Astrocyte of the hippocampus (primary cell): ENCODE measurements at places on chromosomes 4 and X.
A peak's percentile ranks its signal among the peaks of the same experiment; 100 is the strongest.

DNA sequence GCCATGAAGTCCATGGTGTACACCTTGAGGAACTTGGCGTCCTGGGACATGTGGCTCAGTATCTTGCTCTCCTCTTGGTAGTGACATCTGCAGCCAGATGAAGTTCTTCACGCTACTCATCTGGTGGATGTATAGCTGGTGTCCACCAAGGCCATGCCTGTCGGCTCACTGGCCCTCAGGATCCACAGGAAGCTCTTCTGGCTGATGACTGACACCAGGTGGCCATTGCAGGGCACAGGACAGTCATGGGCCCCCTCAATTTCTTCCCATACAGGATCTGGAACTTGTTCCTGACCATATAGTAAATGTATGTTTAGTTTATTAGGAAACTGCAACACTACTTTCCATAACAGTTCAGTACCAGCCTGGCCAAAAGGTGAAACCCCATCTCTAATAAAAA lies 10.3 kb upstream of the CLCN5 start:
- no peak for DNase-seq

GRCh38 chr4:182549356-182549755 lies 306.2 kb downstream of the TENM3 start:
- peak; percentile 29 for DNase-seq

GRCh38 chr4:141636771-141637460 lies 533 bp downstream of the IL15 start:
- DNase-seq, result peak; percentile 81

GRCh38 chr4:133390198-133390855 lies 241.2 kb downstream of the PCDH10 start:
- no peak for DNase-seq

DNA sequence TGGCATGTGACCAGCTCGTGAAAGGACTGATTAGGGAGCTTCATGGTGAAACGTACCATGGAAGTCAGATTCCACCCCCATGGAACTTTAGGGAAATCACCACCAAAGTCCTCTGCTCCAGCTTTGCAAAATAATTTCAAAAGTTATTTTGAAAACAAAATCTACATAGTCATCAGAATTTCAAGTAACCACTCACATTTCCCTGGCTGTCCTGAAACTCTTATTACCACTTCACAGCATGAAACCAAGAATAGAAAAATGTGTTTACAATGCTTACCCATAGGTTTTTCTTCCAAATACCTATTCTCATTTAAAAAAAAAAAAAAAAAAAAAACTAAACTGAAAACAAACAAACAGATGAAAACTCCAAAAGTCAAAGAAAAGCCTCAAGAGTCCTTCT lies 198.7 kb downstream of the PDGFRA start:
- DNase-seq, result no peak

DNA sequence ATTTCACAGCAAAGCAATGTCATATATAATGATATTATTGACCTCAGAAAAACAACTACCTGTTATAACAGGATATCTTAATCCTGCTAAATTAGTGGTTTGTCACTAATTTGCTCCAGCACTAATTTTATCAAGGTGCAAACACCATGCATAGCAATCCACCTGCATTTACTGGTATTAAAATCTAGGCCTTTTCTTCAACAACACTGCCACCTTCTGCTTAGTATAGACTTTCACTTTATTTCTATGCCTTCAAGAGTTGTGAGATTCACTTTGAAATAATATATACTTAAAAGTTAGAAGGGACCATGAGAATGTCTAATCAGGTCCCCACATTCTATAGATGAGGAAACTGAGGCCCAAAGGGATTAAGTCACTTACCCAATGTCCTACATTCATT lies 82.1 kb upstream of the IQCM start:
- DNase-seq, result peak; percentile 48

DNA sequence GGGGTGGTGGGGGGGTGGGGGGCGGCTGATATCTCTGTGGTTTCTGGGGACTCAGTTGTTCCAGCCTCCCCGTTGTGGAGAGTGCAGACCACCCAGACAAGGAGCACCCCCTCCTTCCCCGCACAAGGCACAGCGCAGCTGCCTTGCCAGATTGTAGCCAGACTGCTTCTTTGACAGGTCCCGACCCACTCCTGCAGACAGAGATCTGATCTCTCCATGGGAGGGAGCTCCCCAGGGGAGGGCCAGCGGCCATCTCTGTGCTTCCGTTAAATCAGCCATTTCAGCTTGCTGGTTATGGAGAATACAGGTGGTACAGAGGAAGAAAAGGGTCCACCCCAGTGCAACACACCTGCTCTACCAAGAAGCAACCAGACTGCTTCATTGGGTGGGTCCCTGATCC lies 80.8 kb downstream of the FGF16 start:
- DNase-seq, result no peak

DNA sequence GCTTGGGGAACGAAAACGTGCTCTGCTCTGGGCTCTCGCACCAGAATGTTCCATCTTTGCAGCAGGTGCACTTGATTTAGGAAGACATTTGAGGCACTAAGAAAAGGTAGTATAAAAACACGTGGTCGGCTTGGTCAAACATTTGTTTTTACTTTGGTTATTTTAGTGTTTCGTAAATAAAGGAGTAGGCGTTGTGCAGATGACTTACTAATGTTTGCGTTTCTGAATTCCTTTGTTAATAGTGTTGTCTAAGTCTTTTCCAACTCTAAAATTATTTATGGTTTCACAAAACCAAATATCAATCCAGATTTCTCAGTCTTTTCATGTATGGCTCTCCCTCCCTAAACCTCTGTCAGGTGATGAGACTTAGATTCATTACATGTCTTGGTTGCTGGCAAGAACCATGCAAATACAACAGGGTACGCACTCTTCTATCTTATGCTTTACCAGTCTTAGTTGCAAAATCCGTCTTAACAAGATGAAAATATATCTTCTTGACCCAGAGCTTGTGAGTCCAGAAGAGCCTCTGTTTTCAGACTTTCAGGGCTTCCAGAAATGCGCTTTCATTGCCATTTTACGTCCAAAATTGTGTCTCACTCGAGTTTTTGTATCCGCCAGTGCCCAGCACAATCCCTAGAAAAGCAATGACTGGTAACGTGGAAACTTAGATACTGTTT lies 686 bp downstream of the MTHFD2L start:
- DNase-seq, result peak; percentile 16

DNA sequence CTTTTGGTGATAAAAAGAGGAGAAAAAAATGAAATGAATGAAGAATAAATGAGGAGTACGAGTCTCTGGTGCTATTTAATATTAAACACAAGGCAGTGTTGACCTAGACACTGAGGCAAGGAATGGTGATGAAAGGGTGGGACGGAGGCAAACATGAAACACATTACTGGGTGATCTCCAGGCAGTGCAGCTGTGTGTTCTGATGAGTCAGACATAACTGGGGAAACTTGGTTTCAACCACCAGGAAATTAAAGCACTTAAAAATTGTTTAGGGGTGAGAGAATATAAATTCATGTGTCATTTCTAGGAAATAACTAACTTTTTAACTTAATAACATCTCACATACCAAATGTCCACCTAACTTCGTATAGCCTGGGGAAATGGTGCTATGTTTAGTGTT lies 19.7 kb upstream of the CXCL6 start:
- peak; percentile 56 for DNase-seq

DNA sequence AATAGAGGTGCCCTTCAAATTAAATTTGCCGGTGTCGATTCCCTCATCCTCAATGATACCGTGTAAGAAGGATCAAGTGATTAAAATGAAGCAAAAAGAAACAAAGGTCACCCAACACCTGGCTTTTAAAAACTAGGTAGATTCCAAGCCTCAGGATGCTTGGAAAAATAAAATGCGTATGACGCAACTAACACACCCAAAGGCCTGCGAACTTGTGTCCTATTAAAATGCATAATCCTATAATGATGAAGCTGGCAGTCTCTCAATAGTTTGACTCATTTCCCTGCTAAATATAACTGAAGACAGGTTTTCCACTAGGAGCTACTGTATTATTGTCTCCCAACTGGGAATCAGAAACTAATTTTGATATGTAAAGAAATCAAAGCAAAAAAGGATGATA lies 263.2 kb downstream of the DHX15 start:
- DNase-seq, result peak; percentile 68

DNA sequence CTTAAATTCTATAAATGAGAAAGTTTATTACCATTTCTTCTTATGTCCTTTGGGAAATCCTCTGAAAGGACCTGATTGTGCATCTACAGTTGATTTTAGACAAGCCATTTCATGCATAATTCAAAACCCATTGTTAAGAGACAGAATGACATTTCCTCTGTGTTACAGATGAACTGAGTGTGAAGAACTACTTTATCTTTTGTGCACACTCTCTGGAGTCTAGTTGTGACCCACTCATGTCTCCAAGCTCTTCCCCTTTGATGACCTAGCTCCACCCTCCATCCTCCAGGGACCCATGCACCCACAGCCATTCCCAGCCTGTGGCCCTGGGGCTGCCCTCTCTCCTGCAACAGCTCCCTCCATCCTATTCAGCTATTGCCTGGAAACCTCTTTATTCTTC lies 57.5 kb upstream of the BMPR1B start:
- DNase-seq, result no peak

GRCh38 chr4:70712604-70713452 lies 8.9 kb upstream of the RUFY3 start:
- DNase-seq, result no peak

- peak; percentile 50 for DNase-seq
These were observed 246.7 kb downstream of the PALLD start for GRCh38 chr4:168743601-168744000.

DNA sequence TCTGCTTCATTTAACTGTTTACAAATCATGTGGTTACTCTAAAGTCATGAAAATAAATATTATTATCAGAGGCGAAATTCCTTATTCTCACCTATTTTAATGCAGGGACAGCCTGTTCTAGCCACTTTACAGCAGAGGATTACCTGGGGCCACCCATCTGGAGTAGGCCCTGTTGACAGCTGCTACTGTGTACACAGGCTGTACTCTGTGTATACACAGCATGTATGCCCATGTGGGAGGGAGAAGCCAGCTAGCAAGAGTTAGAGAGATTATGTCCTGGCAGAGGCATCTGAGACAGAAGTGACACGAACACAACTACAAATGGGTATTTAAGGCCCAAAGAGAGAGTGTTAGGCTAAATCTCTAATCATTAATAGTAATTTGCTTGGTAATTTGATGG lies 62.1 kb downstream of the GPRIN3 start:
- no peak for DNase-seq

- DNase-seq, result no peak
These were observed 12.8 kb downstream of the AFF1 start for GRCh38 chr4:86947501-86948120.

GRCh38 chr4:94920369-94920768 lies 162.6 kb downstream of the BMPR1B start:
- DNase-seq, result peak; percentile 34

DNA sequence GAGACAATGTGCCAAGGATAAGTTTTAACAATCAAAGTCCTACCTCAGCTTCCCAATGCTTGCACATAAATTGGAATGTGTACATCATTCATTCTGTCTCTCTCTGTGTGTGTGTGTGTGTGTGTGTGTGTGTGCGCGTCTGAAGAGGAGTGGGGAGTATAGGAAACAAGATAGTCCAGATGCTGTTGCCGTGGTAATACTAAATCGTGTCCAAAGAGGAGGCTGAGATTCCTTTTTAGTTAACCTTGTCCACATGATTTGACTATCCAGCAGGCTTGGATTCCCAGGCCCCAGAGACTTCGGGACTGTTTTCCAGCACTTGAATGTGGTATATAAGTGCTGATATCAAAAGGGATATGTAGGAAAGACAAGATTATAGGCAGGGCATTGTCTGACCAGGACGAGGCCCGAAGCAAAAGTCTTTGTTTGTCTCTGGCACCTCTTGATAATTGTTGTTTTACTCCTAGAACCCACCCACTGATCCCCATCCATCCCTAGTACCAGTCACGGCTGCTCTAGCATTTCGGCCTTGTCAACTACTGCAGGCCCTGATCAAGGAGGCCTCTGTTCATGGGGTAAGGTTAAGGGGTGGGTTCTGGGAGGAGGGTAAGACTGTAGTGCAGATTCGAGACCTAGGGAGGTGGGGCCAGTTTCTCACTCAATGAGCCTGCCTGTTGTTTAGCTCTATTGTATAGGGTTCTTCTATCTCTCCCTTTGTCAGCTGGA lies 3.9 kb downstream of the PLP1 start:
- DNase-seq, result no peak

GRCh38 chrX:28625223-28625622 lies 38.0 kb downstream of the IL1RAPL1 start:
- DNase-seq, result no peak

- DNase-seq, result no peak
These were observed 46.8 kb downstream of the UGT2A3 start for GRCh38 chr4:68904786-68905185.

- no peak for DNase-seq
These were observed 7.7 kb downstream of the ENOX2 start for GRCh38 chrX:130895299-130895698.

GRCh38 chrX:8913655-8914409 lies 112.6 kb upstream of the FAM9A start:
- peak; percentile 64 for DNase-seq

DNA sequence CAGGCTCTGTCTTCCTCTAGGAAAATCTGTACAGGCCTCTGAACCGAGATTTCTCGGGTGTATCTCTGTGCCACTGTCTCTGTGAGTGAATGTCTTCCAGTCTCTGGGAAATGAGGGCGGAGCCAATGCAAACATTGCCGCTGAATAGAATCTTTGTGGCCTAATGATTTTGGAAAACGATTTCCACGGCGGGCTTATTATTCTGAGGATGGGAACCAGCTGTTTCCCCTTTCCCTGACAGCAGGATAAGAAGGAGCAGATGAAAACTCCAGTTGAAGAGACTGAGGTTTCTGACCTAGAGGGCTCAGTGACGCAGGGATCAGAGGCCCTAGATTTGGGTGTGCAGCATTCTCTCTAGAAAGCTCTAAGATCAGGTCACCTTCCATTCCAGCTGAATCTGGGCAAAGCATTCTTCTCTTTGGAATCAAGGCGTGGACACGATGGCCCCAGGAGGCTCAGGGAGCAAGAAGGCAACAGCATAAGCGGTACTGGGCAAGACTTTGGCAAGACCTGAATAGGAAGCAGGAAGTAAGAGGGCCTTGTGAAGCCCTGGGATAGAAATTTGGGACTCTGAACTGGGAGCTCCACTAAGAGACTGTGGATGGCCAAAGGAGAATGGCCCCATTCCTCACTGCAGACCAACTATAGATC lies 47.3 kb downstream of the PJA1 start:
- no peak for DNase-seq

- DNase-seq, result no peak
These were observed 75.0 kb downstream of the NAA11 start for GRCh38 chr4:79250887-79251286.

- peak; percentile 56 for DNase-seq
These were observed 768 bp upstream of the CDKL5 start for GRCh38 chrX:18424482-18425198.

- DNase-seq, result no peak
These were observed 185.6 kb upstream of the S100G start for GRCh38 chrX:16464369-16464768.

DNA sequence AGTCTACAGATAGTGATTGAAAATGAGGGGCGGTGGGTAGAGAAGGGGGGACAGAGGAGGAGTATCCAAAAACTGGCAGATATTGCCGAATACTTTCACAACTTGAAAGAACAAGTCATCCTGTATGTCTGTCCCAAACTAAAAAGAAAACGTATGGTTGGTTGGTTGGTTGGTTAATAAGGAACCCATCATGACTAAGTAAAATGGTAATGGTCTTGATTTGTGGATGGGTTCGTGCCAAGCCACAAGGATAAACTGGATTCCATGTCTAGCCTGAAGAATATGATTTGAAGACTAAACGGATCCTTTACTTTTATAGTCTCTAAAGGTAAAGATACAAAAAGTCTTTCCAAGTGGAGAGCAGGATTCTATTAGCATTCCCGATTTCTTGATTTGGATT lies 208.4 kb downstream of the DCLK2 start:
- DNase-seq, result no peak
